Spleen (tissue), 13 donors: ENCODE measurements at places on chromosomes 5 and 9. TPM values are rescaled to one million over a fixed set of nuclear protein-coding genes. Genes with fewer than 3 reads are reported as not detected.

C5orf46 gene
- total RNA-seq, result not detected

- H3K27me3 ChIP-seq, result peaks cover 27% of the 10 kb centered on the region
- no peaks in the 10 kb centered on the region for H3K4me1 ChIP-seq
- H3K27ac ChIP-seq, result no peak overlapping the region
These were observed 3.2 kb downstream of the SH3RF2 start for GRCh38 chr5:145939540-145940065.

- H3K27ac ChIP-seq, result no peak overlapping the region
- no peaks in the 10 kb centered on the region for H3K4me1 ChIP-seq
- no peak overlapping the region for H3K4me3 ChIP-seq
- no peak for DNase-seq
These were observed 464.1 kb downstream of the DMRT2 start for GRCh38 chr9:1514250-1514649.

- DNase-seq, result no peak
- no peaks in the 10 kb centered on the region for H3K27me3 ChIP-seq
- no peak overlapping the region for H3K27ac ChIP-seq
- no peaks in the 10 kb centered on the region for H3K36me3 ChIP-seq
- H3K4me1 ChIP-seq, result peaks cover 22% of the 10 kb centered on the region
These were observed 95.0 kb downstream of the ZCCHC7 start for GRCh38 chr9:37215381-37215780.

DNA sequence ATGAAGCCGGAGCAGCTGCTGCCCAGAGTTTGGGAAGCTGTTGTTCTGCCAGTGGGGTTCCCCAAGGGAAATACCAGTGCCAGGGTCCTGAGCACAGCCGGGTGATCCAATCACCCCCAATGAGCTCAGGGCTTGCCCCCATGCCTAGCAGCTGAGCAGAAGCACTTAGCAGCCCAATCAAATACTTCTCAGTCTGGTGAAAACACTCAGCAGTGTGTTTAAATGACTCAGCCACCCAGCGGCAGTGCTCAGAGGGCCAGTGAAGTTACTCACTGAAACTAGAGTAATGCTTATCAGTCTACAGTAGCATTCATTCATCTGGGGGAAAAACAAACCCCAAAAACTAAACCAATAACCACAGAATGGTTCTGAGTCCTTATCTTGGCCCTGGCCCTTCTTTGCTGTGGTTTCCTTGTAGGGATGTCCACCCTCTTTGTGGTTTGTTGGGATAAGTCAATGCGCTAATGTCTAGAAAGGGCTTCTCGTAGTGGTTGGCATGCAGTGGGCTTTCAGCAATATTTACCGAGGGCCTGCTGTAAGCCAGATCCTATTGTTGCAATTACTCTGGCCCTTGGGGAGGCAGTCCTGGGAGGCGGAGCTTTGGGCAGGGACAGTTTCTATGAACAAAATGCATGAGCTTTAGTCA is 43.1 kb downstream of the LHX2 start:
- no peaks in the 10 kb centered on the region for H3K36me3 ChIP-seq
- no peak overlapping the region for H3K4me3 ChIP-seq
- H3K27ac ChIP-seq, result no peak overlapping the region
- no peak for DNase-seq
- H3K27me3 ChIP-seq, result peaks cover 38% of the 10 kb centered on the region

DNA sequence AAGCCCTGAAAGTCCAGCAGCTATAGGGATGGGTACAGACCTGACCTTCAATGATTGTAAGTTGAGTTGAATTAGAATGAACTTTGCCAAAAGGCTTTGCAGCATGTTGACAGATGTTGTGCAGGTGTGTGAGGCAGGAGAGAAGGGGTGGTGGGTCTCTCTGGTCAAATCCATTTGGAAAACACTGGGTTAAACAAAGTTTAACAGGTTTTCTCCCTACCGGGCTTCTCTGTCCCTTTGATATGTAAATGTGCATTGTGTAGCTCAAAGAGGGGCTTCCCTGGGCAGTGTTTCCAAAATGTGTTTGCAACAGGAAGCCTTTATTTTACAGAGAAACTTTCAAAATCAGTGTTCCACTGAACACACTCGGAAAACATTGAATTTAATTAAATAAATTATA is 72.1 kb upstream of the BRINP1 start:
- no peak overlapping the region for H3K27ac ChIP-seq
- no peaks in the 10 kb centered on the region for H3K36me3 ChIP-seq
- no peak overlapping the region for H3K4me3 ChIP-seq
- DNase-seq, result no peak
- no peaks in the 10 kb centered on the region for H3K4me1 ChIP-seq
- H3K27me3 ChIP-seq, result peaks cover 9% of the 10 kb centered on the region

DNA sequence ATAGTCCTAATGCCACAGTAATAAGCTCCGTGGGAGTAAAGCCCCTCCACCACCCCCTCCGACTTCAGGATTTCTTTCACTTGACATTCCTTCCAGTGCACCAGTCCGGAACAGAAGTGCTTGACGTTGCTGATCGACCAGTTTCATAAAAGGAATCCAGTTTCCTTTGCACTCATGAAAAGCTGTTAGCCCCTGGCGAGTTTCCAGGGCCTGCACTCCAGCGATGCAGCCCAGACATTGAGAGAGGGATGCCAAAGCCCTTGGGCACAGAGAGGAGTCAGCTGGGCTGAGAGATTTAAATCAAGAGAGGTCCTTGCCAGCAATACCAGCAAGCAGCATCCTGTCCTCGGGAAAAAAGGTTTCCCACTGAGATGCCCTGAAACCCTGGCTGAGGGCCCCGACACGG is 170.1 kb downstream of the GABBR2 start:
- peaks cover 16% of the 10 kb centered on the region for H3K27me3 ChIP-seq
- H3K36me3 ChIP-seq, result no peaks in the 10 kb centered on the region
- no peak overlapping the region for H3K4me3 ChIP-seq
- no peak for DNase-seq

IL4 gene
- not detected for total RNA-seq

GRCh38 chr9:98375138-98375726 is 119.8 kb upstream of the TBC1D2 start:
- no peaks in the 10 kb centered on the region for H3K36me3 ChIP-seq
- DNase-seq, result no peak
- no peak overlapping the region for H3K4me3 ChIP-seq
- H3K27ac ChIP-seq, result no peak overlapping the region
- H3K27me3 ChIP-seq, result no peaks in the 10 kb centered on the region

PCDHAC1 gene
- total RNA-seq, result 0.39 TPM

DNA sequence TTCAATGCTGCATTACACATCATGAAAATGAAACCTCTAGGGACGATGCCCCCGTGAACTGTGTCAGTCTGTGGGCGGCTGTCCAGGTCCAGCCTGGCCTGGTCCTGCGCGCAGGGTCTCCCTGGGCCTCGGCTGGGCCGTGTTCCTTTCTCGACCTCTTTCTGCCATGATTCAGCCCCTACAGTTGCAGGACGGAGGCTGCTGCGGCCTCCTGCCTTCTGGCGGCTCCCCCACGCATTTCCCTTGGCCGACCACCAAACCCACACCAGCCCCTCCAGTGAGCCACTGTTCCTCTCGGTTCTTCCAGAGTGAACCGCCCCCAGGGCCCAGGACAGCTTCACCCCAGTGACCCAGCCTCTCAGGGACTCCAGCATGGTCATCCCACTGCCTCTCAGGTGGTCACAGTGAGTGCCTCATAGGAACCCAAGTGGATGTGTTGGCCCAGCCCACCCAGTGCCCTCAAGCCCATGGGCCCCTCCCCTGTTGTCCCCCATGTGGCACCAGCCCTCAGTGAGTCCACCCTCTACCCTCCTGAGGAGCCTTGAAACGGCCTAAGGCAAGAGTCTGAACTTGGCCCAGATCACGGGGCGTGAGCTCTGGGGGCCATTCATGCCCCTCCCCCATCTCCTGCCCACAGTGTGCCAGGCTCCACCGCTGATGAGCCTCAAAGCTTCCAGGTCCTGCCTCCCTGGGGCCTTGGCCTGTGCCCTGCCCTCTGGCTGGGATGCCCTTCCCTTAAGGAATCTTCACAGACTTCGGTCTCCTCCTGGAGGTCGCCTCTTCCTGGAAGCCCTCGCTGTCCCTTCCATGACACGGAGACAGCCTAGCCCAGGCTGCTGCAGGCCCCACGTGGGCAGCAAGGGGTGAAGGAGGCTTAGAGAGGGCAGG is 10.0 kb upstream of the CLIC3 start:
- H3K27ac ChIP-seq, result no peak overlapping the region
- no peaks in the 10 kb centered on the region for H3K4me1 ChIP-seq
- H3K27me3 ChIP-seq, result no peaks in the 10 kb centered on the region
- no peak for DNase-seq
- no peak overlapping the region for H3K4me3 ChIP-seq

- H3K27me3 ChIP-seq, result no peaks in the 10 kb centered on the region
- peaks cover 18% of the 10 kb centered on the region for H3K4me1 ChIP-seq
- DNase-seq, result peak; percentile 93
- no peak overlapping the region for H3K4me3 ChIP-seq
These were observed 34.6 kb upstream of the TNIP1 start for GRCh38 chr5:151115272-151115905.

CAVIN4 gene
- total RNA-seq, result not detected

- H3K36me3 ChIP-seq, result no peaks in the 10 kb centered on the region
- H3K27ac ChIP-seq, result no peak overlapping the region
- DNase-seq, result no peak
- H3K4me1 ChIP-seq, result no peaks in the 10 kb centered on the region
These were observed 85.1 kb downstream of the NDUFAF2 start for GRCh38 chr5:61030163-61030482.

F2R gene
- 72.6 TPM for total RNA-seq

IFNA2 gene
- total RNA-seq, result not detected

- DNase-seq, result no peak
- H3K4me3 ChIP-seq, result no peak overlapping the region
- H3K27ac ChIP-seq, result no peak overlapping the region
- no peaks in the 10 kb centered on the region for H3K36me3 ChIP-seq
- H3K27me3 ChIP-seq, result no peaks in the 10 kb centered on the region
These were observed 67.8 kb downstream of the PTCD2 start for GRCh38 chr5:72387985-72388384.

GRCh38 chr5:141182248-141182647 is at the start of gene PCDHB16:
Gene PCDHB16, plus strand, starts transcription at chr5:141182387. Its CDS starts 173 bp downstream, at chr5:141182560.
- H3K27ac ChIP-seq, result no peak within 1 kb of the TSS
- H3K27me3 ChIP-seq, result no peaks in the 10 kb centered on the region
- H3K4me1 ChIP-seq, result no peaks in the 10 kb centered on the region
- DNase-seq, result no peak

- no peaks in the 10 kb centered on the region for H3K36me3 ChIP-seq
- no peak for DNase-seq
- H3K4me3 ChIP-seq, result no peak overlapping the region
These were observed 269.0 kb upstream of the MPDZ start for GRCh38 chr9:13548535-13548934.

DNA sequence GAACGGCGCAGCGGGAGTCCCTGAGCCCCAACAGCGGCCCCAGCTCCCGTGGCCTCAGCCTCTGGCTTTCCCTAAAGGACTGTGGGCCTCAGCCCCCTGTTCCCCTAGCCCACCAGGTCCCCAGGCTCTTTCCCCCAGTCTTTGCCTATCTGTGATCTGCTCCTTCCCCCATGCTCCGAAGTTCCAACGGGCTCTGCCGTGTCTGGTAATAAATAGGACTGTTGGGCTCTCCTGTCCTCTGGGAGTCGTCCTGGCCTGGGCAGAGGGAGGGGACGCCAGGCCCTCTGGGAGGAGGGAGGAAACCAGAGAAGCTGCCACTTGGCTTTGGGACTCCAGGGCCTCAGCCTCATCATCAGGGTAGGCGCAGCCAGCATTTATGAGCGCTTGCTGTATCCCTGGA is 28.1 kb downstream of the ADGRD2 start:
- no peak for DNase-seq
- H3K27me3 ChIP-seq, result peaks cover 13% of the 10 kb centered on the region
- no peak overlapping the region for H3K27ac ChIP-seq

VAV2 gene
- total RNA-seq, result 19.4 TPM
